ENCODE measurements at places on chromosomes 7 and 10. TPM values are rescaled to one million over a fixed set of nuclear protein-coding genes. Genes with fewer than 3 reads are reported as not detected.

The MET gene
- not detected for total RNA-seq

The ZNF488 gene
- not detected for total RNA-seq

The C7orf57 gene
- 0.40 TPM for total RNA-seq

The CTAGE8 gene
- total RNA-seq, result 1.1 TPM

The SCIN gene
- total RNA-seq, result 0.77 TPM

The MORN4 gene
- total RNA-seq, result 1.7 TPM

The P4HA1 gene
- total RNA-seq, result 51.2 TPM

The FAM25A gene
- not detected for total RNA-seq

The AHCYL2 gene
- 12.1 TPM for total RNA-seq

The GSTO2 gene
- total RNA-seq, result 1.4 TPM

The TFPI2 gene
- total RNA-seq, result not detected

The KEL gene
- 0.94 TPM for total RNA-seq

The GRID2IP gene
- 0.28 TPM for total RNA-seq

The PON3 gene
- not detected for total RNA-seq

The PRKG1 gene
- not detected for total RNA-seq

The ARL3 gene
- total RNA-seq, result 4.6 TPM

The ENO4 gene
- not detected for total RNA-seq

The AFAP1L2 gene
- 3.8 TPM for total RNA-seq

The C1GALT1 gene
- 48.8 TPM for total RNA-seq

The SEMA3D gene
- not detected for total RNA-seq

The ABCC2 gene
- total RNA-seq, result 2.5 TPM

The AKR1D1 gene
- total RNA-seq, result not detected

The CLDN4 gene
- 0.17 TPM for total RNA-seq

The SPAM1 gene
- not detected for total RNA-seq

The JAZF1 gene
- total RNA-seq, result 4.4 TPM

The SGCE gene
- total RNA-seq, result 1.9 TPM

The WNT8B gene
- 0.91 TPM for total RNA-seq

The GFRA1 gene
- not detected for total RNA-seq

The FAM180A gene
- total RNA-seq, result not detected

The ITPRID1 gene
- not detected for total RNA-seq

The ANXA7 gene
- total RNA-seq, result 90.6 TPM

The NODAL gene
- total RNA-seq, result not detected

The HKDC1 gene
- 1.1 TPM for total RNA-seq

The NANOS1 gene
- total RNA-seq, result 0.55 TPM

The THSD7A gene
- not detected for total RNA-seq

The GNAT3 gene
- not detected for total RNA-seq

The MOGAT3 gene
- total RNA-seq, result not detected

The PDAP1 gene
- 93.5 TPM for total RNA-seq

The LHFPL3 gene
- not detected for total RNA-seq

The RGS10 gene
- 157 TPM for total RNA-seq
